ENCODE measurements at places on chromosomes 12 and 14.
A peak's percentile ranks its signal among the peaks of the same experiment; 100 is the strongest.

DNA sequence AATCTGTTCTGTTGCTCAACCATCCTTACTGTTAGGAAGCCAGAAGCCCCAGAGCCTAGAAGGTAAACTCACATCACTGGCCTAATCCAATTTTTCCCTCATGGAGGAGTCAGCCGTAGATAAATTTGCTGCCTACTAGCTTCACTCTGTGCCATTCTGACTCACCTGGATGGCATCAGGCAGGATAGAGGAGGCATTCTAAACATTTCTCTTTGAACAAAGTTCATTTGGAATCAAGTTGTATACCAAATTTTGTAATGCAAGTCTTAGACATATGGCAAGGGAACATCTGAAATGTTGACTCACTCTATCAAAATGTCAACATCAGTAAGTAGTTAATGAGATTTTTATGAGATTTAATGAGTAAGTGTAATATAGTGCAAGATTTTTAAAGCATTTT, 13.6 kb upstream of the TBC1D30 start:
- DNase-seq, result peak; percentile 8

DNA sequence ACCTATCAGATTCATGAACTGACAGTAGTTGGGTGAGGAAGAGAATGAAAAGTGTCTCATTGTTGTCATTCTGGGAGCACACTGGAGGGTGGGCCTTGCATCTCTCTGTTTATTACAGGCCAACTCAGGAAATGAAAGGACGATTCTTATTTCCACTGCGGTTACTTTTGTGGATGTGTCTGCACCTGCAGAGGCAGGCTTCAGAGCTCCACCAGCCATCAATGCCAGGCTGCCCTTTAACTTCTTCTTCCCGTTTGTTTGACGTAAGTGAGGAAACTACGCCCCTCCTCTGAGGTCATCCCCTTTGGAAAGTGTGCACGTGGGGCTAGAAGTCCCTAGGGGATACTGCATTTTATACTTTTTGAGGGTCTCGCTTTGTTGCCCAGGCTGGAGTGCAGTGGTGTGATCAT, 33.7 kb downstream of the TCTN1 start:
- no peak for DNase-seq

DNA sequence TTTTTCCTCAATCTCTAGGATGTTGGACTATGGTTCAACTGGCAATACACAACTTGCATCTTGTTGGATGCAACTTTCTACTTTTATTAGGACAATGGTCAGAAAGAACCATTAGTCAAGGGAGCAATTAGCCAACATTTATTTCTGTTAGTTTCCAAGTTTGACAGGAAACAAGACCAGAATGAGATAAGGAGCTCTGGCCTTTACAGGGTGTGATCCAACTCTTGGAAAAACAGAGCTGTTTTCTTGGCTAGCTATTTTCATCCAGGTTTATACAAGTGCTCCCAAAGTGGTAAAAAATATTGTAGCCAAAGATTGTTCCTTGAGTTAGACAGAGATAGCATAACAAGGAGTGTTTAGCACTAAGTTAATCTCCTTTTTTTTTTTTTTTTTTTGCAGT, 3.9 kb upstream of the SYNE2 start:
- DNase-seq, result no peak

- no peak for DNase-seq
These were observed 1.0 kb downstream of the PGF start for GRCh38 chr14:74954232-74954946.

GRCh38 chr14:35814371-35815005, 5.4 kb upstream of the RALGAPA1 start:
- DNase-seq, result peak; percentile 60

GRCh38 chr12:128564956-128565355, 258.8 kb downstream of the SLC15A4 start:
- no peak for DNase-seq

DNA sequence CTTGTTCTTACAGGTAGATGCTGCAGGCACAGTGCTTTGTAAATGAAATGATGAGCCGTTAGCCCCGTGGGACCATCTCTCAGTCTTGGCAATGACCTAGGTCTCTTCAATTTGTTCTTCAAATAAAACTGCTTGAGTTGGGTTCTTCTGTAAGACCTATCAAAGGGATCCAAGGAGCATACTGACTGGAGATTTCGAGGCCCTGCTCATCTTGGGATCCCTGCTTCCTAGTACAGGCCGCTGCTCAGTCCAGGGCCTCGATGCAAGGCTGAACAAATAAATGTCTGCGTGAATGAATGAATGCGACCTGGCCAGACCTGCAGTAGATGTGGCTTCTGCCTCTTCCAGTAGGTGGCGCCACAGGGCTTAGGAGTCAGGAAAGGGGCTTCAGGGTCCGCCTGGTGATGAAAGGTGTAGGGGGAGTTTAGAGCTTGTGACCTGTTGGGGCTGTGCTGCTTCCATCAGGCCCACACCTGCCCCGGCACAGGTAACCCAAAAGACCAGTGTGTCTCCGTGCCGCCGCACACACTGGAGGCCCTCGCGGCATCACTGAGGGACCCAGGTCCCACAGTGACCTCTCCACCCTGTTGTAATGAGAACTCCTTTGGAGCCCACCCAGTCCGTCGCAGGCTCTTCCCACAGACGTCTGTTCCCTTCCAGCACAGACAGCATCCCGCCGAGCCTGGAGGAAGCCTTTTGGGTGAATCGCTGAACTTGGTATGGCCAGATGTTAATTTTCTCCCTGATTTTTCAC, 4.4 kb downstream of the CACNA1C start:
- DNase-seq, result peak; percentile 54
